ENCODE measurements at places on chromosomes 3 and 15. TPM values are rescaled to one million over a fixed set of nuclear protein-coding genes. Genes with fewer than 3 reads are reported as not detected.

DNA sequence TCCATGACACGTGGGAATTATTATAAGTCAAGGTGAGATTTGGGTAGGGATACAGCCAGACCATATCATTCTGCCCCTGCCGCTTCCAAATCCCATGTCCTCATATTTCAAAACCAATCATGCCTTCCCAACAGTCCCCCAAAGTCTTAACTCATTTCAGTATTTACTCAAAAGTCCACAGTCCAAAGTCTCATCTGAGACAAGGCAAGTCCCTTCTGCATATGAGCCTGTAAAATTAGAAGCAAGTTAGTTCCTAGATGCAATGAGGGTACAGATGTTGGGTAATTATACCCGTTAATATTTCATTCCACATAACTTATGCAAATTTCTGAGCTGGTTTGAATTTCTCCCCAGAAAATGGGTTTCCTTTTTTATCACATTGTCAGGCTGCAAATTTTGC lies 47.7 kb downstream of the RNF111 start:
- DNase-seq, result no peak

DNA sequence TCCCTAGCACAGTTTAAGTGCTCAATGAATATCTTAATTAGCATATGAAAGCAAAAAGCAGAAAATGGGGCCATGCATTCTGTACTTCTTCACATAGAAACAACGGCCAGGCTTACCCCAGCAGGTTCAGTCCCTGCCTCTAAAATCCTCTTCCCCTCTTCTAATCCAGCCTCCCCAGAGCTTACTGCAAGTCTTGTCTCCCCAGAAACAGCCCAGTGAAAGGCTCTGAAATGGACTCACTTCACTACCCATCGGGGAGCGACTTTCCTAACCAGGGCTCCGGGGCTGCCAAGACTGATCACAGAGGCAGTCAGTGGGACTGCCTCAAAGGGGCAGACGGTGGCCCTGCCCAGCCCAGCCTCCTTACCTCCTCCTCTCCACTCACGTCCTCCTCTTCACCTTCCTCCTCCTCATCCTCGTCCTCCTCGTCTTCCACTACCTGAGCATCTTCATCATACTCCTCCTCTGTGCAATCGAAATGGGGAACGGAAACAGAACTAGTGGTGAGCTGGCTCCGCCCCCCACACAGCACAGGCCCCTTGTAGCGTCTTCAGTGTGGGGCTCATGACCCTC lies 38.0 kb downstream of the ANP32A start:
- no peak for DNase-seq

- no peak for DNase-seq
Measured at GRCh38 chr15:67085818-67086636, 20.6 kb downstream of the SMAD3 start.

DNA sequence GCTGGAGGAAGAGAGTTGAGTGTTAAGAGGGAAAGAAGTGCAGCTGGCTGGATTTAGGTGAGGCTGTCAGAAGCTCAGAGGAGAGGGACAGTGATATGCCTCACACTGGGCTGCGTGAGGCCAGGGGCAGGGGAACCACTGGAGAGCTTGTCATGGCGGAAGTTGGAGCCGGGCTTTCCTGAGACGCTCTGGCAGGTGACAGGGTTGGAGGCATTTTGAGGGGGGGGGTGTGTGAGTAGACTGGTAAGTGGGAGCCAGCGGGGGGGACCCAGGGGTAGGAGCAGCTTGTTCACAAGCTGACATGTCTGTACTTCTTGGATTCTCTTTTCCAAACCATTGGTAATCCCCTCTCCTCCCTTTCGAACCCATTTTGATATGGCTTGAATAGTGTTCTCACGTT lies 331.5 kb upstream of the RGMA start:
- no peak for DNase-seq

DNA sequence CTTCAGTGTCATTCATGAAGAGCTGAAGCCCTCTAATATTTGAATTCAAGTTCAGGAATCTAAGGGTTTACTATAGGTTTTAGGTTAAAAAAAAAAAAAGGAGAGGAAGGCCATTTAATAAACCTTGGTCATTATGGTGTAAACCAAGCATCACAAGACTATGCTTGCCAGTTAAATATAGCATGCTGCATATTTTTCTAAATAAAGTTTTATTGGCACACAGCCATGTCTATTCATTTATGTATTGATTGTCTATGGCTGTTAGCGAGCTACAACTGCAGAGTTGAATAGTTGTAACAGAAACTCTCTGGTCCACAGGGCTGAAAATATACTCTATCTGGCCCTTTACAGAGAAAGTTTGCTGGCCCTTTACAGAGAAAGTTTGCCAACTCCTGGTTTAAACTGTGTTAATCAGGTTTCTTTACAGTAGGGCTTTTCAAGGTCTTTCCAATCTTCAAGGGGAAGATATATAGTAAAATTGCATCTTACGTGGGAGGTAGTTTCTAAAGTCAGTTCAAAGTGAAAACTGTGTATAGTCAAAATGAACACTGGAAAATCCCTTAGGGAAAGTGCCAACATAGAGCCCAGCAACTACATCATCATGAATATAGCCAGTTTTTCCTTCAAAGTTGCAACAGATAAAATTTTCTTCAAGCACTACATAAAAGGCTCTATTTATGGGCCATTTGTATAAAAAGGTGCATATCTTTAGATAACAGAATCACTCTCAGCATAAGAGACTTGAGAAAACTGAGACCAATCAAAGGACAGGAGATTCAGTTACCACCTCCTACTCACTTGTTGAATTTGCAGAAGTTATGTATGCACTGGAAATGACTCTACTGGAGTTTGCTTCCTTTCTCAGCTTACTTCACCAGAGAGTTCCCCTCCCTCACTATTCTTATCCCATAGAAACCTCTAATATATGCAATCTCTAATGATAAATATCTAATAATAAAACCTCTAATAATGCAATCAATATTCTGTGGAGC lies 49.7 kb upstream of the FRMD4B start:
- no peak for DNase-seq

- no peak for DNase-seq
Measured at GRCh38 chr15:77825252-77825542, 192.5 kb upstream of the LINGO1 start.

- peak; percentile 36 for DNase-seq
Measured at GRCh38 chr3:186406669-186407635, 44.9 kb upstream of the DGKG start.

DNA sequence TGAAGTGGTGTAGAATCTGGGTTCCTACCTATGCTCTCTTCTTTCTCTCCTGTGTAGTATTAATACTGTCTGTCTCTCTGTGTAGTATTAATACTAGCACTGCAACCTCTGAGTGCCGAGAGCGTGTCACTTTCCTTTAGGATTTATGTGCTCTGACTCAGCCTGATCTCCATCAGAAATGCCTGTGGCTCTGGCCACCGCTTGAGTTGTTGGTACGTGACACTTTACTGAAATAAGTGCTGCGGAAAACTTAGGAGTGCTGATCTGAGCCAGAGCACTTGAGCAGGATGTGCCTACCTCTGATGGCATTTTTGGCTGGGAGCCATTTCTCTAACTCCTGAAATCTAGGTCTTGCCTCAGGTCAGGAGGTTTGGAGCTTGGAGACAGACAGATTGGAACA lies 807.4 kb downstream of the SQOR start:
- DNase-seq, result peak; percentile 41

DNA sequence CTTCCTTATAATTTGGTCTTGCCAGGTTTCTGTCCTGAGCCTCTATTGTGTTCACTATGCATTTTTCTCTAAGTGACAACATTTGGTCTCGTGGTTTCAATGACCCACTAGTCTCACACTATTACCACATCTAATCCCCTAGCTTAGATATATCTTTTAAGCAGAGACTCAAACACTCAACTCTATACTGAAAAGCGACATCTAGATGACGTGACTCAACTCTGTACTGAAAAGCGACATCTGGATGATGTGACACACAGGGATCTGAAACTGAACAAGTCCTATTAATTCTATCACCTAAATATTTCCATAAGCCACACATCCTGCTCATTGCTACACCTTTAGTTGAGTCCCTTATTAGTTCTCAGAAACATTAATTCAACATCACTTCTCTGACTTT lies 141.7 kb upstream of the MBNL1 start:
- no peak for DNase-seq

DNA sequence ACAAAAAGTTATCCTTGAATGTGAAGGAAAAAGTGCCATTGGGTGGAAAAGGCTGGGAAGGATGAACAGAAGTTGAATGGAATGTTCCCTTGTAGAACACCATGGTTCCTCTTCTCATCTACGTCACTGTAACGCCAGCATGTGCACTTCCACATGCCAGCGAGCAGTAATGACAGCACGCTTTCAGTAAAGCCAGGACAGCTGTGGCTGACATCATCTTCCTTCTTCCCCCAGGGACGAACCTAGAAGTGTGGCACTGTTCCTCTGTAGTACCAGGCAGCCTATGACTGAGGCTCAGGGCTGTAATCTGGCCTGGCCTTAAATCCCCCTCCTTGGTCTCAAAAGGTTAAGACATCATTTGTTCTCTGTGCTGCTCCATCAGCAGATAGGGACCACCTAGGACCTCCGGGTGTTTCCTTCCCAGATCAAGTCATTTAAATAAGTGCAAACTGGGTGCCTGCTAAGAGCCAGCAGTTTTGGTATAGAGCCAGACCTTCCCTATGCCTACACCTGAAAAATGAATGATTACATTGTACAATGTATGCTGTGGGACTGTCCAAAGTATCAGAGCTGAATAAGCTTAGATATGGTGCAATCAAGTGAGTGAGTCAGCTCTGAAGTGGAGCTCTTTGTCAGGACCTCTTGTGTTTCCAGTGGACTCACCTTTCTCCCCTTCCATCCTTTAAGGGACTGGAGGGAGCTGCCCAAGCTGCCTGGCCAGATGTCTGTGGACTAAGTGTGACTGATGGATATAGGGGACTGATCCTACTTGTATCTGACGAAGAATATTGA lies 5.6 kb upstream of the SRPRB start:
- DNase-seq, result peak; percentile 7

DNA sequence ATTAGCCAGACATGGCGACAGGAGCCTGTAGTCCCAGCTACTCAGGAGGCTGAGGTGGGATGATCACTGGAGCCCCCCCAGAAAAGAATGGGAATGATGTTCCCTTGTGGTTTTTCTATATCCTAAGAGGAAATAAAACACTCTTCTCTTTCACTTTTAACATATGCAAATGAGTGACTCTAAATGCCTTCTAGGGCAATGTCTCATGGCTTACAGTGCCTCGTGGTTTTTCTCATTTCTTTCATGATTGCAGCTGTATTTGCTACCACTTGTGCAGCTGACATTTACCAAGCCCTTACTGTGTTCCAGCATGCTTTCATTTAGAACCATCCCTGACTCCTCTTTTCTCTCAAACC lies 26.4 kb downstream of the STOML1 start:
- DNase-seq, result no peak

DNA sequence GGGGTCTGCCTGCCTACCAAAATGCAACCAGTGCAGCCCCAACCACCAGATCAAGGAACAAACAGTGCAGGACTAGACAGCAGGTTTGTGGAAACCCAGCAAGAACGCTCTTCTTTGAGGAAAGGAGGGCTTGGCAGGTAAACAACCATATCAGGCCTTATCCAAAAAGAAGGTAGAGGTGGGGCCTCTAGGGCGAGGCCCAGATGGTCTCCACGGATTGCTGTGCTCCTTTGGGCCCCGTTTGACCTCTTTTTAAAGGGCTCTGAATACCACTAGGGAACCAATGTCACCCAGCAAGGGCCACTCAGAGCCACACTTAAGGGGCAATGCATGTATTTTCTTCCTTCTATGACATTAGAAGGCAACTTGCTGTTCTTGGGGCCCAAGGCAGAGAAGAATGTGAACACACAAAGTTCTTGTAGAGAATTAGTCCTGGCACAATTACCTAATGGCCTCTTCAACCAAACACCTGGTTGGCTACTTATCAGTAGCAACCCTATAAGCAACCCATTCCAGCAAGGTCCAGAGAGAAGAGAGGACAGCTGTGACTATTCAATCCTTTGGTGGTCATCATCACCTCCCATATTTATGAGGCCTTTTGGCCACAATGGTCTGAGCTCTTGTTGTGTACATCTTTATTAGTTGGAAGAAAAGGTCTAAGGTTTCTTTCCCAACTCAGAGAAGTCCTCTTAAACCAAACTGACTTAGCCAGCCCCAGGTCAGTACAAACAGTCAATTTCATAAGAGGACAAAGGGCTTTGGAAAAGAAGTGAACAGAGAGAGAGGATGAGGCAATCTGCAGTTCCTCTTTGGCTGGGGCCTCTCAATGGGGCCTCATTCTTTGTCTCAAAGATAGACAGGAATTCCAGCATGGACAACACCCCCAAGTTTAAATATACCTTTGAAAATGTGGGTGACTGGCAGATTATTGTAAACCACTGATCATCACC lies 36.0 kb downstream of the FOXP1 start:
- no peak for DNase-seq

GRCh38 chr3:18575573-18575972 lies 150.4 kb upstream of the SATB1 start:
- no peak for DNase-seq

GRCh38 chr15:84749111-84749991 lies 959 bp downstream of the ZNF592 start:
- peak; percentile 69 for DNase-seq

DNA sequence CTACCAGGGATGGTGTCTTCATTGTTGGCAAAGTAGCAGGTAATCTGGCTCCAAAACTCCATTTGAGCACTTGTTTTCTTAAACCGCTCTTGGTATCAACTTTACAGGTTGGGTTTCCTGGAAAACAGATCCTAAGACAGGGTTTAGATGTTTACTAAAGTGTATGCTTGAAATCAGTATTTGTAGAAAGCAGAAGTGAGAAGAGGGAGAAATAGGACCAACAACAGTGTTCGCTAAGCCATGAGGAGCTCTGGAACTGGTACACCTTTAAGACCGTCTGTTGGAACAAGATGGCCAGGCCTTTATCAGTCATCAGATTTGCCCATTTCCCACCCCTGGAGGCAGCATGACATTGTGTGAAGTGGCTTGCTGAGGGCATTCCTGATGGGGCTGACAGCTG lies 171.0 kb upstream of the COL8A1 start:
- DNase-seq, result no peak

- peak; percentile 32 for DNase-seq
Measured at GRCh38 chr3:138833899-138834595, 681 bp downstream of the PIK3CB start.

DNA sequence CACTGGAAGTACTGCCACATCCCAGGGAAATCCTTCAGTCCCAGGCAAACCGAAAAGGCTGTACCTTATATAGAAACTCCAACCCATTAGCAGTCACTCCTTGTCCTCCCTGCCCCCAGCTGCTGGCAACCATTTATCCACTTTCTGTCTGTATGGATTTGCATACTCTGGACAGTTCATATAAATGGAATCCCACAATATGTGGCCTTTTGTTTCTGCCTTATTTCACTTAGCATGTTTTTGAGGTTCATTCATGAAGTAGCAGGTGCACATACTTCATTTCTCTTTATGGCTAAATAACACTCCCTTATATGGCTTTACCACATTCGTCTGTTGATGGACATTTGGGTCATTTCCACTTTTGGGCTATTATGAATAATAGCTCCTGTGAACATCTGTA lies 51.6 kb upstream of the CMTM8 start:
- no peak for DNase-seq

Gene C3orf20
- polyA plus RNA-seq, result 0.18 TPM

Gene GALNT15
- 2.3 TPM for polyA plus RNA-seq

Gene MAGI1
- polyA plus RNA-seq, result 15.5 TPM

Gene UPK1B
- polyA plus RNA-seq, result not detected

Gene ITGB5
- 24.1 TPM for polyA plus RNA-seq

Gene ABI3BP
- polyA plus RNA-seq, result 333 TPM

Gene UROC1
- not detected for polyA plus RNA-seq

Measured in muscle of back (tissue), 13 donors.